ENCODE measurements at places on chromosomes 12 and 14.

GRCh38 chr12:77785211-77785610 lies 45.5 kb upstream of the NAV3 start:
- no peak for DNase-seq

DNA sequence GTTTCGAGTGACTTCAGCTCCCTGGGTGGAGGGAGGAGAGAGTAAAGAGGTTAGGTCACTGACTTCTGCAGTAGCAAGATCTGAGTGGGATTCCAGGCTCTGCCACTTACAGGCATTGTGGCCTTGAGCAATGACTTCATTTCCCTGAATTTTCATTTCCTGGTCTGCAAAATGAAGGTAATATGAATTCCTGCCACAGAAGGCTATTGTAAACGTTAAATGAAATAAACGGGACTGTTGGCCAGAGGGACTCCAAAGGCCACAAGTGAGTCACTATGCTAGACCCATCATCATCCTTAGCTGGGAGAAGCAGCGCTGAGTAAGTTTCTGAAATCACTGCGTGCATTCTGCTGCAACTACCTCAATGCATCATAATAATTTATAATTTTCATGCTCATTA lies 807.8 kb downstream of the AACS start:
- no peak for DNase-seq

DNA sequence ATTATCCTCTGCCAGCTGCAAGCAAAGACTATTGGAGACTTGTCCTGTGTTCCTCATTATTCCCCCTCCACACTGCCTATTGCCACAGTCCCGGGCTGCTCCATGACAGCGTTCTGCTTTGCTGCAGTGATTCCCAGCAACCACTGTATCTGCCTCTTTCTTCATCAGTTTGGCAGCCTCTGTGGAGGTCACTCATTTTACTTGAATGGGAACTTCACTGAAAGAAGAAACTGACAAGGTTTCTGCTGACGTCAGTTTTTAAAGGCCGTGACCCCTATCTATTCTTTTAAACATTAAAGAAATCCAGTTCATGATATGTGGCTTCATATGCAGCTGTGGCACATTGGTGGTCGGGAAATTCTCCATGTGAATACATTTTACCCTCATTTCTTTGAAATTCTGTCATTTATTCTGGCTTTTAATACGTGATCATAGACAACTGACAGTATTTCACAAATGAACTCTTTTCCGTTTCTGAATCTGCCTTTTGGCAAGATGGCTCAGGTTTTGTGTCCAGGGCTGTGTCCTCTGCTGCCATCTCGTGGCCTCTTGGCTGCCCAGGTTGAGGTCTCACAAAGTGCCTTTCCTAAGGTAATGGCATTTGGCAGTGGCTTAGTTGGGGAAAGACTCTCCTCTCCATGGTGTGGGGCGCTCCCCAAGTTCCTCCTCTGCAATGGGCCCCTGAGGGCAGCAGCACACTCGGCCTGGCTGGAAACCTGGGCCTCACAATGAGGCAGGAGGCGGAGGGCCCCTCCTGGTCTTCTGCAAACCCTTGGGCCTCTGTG lies 5.8 kb downstream of the TMEM253 start:
- peak; percentile 59 for DNase-seq

DNA sequence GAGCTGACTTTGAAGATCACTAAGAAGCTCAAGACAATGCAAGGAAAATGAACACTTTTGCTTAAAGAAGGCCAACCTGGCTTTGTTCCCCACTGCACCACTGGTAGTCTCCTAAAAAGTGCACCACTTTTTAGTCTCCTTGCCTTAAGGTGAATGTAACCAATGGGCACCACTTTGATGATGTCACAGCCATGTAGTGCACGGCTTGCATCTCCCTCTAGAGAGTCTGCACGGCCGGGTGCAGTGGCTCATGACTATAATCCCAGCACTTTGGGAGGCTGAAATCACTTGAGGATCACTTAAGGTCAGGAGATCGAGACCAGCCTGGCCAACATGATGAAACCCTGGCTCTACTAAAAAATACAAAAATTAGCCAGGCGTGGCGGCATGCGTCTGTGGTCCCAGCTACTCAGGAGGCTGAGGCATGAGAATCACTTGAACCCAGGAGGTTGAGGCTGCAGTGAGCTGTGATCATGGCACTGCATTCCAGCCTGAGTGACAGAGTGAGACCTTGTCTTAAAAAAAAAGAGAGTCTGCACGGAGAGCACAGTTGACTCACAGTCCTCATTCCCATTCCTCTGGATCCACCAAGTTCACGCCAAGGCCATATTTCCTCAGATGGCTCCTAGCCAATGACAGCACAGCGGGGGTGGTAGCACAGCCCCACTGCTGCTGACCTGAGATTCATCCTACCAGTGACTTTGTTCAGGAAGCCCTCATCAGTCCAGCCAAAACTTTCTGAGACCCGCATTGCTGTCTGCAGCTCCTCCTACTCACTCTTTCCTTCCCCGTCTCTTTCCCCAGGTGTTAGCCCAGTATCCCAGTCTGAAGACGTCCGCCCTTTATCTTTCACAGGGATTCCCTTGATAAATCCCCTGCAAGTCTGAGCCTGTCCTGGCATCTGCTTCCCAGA lies 16.5 kb upstream of the IFT81 start:
- no peak for DNase-seq

- no peak for DNase-seq
These were observed 34.3 kb upstream of the GAS2L3 start for GRCh38 chr12:100539202-100539601.

- DNase-seq, result no peak
These were observed 23.8 kb upstream of the STRAP start for GRCh38 chr12:15858353-15858752.

DNA sequence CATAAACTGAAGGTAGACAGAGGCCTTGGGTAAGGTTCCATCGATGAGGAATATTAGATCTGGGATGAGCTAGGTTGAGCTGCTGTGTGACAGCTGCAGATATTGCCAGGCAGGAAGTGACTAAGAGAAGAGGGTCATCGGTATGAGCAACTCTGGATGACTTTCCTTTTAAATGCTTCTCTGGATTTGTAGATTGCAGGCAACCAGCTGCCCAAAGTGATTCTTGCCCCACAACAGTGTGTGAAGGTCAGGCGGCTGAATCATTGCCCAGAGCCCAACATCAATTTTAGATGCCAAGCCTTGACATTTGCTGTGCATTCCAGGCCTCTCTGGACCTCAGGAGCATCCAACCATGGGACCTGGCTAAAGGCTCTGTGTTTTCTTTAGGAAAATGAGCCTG lies 255.9 kb downstream of the DPF3 start:
- DNase-seq, result no peak

- no peak for DNase-seq
These were observed 1.8 kb downstream of the STAC3 start for GRCh38 chr12:57248934-57249742.
